ENCODE measurements at places on chromosomes 3 and 15.

DNA sequence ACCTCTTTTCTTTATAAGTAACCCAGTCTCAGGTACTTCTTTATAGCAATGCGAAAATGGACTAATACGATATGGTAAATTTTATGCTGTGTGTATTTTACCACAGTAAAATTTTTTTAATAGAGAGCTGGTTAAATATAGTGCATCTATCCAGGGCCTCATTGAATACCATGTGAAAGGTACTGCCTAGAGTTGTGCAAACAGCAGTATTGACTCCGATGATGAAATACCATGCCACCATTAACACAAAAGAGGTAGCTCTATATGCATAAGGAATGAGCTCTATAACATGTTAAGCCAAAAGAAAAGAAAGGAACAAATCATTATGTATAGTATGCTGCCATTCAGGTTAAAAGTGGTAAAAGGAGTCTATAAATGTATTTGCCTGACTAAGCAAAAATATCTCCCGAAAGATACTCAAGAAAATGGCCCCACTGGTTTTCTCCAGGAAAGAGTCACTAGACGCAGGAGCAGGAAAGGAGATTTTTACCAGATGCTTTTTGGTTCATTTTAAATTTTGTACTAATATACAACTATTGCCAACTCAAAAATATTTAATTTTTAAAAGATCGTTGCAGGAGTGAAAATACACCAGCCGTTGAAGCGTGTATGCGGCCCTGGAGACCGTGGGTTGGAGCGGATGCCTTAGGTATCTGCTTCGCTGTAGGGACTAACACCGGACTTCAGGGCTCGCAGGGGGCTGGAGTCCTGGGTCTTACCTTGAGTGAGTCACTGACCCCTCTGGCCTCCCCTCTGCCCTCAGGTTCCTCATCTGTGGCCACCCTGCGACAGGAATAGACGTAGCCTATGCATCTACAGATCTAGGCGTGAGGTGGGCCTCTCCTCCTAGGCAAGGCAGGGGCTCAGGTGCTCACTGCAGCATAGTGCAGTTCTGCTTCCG is 120.1 kb downstream of the CHSY1 start:
- no peak for DNase-seq

DNA sequence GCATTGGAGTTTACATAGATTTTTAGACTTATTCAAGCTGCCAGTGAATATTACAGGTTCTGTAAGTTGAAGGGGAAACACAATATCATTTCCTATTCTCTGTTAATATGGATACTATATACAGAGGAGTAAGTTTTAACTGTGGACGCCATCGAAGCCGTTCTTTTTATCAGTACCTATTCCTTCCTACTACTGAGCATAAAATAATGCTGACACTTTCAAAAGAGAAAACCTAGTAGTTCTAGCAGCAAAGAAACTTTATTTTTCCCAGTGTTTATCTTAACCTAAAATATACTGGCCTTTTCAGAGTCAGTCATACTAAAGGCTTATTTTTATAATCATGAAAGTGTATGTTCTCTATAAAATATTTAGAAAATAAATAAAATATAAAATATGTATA is 14.2 kb downstream of the LRRC31 start:
- DNase-seq: no peak

DNA sequence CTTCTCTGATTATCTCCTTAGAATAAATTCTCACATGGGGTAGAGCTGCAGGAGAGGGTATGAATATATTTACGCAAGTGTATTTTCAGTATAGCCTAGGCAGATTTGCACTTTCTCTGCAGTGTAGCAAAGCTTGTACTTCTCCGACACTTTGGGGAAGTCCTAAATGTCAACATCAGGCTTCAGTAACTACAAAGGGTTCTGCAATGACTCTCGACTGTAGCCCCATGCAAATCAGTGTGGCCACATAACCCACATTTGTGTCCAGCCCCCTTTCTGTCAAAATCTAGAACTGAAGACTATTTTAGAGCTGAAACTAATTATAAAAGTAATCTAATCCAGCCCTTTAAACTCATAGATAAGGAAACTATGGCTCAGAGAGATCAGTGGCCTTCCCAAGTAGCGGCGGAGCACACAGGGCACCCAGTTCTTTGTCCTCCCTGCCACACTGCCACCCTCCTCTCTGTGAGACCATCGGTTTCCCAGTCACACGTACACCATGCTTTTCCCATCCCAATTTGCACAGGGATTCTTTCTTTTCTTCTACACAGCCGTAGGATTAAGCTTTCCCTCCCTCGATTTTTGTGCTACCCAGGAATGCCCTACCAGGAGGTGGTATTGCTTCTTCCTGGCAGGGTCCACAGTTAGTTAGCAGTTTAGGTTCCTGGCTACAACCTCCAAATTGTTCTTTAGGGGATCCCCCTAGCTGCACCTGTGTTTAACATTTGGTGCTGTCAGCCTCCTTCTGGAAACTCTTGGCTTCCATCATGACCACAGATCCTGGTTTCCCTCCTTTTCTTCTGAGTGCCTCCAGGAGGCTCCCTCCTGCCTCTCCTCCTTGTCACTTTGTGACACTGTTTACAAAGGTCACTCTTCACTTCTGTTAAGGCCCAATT is 22.9 kb downstream of the MRAS start:
- DNase-seq: no peak

DNA sequence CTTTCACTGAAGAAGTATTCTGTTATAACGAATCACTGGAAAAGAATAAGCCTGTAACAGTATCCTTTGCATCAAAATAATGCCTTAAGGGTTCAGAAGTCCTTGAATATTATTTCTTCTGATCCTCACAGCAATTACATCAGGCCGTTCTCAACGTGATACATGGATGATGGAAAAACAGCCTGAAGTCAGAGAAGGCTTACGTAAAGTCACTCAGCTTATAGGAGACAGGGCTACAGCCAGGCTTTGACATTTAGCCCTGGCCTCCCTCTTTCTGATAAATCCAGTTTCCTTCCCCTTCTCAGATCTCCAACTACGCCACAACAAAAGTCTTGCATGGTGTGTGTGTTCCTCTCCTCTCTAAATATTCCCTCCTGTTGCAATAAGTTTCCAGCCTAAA is 131.9 kb downstream of the ANO10 start:
- no peak for DNase-seq

DNA sequence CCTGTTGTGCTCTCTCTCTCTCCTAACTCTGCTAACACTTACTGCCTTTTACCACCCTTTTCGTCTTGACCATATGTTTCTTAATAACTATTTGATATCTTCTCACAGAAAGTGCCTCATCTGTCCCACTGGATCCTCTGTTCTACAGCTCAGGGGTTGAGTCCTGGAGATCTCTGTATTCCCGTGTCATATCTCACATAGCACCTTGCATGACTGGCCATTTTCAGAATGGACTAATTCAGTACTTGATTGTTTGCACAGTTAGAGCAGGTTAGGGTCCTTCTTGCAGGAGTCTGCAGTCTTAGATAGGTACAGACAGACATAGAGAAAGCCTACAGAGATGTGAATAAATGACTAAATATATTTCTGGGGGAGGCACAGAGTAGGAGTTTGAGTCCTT is 20.9 kb downstream of the HACD3 start:
- no peak for DNase-seq

DNA sequence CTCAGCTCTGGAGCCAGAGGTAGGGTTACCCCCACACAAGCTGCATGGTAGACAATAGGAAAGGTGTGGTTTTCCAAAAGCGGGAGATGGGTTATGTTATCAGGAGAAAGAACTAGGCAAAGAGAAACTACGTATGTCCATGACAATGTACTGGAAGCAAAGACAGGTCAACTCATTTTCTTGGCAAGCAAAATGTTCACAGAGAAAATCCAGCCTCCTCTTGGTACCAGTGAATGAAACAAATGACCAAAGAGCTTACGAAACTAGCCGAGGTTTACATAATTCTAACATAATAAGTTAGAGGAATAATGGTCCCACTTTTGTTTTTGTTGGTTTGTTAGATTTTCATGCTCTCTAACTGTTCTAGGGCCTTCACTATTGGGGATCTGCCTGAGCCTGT is 338.1 kb upstream of the TGFBR2 start:
- no peak for DNase-seq

- no peak for DNase-seq
Observed at GRCh38 chr15:60907233-60907947, 321.7 kb downstream of the RORA start.

DNA sequence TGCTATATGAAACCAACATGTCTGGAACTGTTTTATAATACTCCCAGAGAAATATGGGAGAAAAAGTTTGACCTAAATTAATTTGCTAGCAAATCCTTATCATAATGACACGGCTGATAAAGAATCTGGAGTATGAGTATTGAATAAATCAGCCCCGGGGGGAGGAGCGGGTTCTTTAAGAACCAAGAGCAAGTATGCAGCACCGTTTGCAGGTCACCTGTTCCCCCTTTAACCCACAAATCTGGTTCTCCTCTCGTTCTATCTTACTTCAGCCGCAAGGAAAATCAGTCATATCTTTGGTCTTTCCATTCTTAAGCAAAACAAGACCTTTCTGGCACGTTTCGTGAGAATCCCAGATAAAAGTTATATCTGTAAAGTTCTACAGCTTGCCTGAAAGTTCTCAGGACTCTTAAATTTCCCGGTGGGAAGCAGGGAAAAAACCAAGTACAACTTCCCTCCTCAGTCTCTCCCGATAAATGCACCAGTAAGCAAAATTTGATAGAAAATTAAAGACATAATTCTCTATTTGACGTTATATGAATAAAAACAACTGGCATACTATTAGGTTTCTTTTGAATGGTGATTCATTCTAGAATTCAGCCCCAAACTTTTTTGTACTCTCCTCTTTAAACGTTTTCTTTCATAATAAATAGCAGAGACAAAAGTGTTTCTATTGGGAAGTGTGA is 348.6 kb downstream of the ZBBX start:
- DNase-seq: no peak

- no peak for DNase-seq
Observed at GRCh38 chr3:38603731-38604131, 45.8 kb downstream of the SCN5A start.

- no peak for DNase-seq
Observed at GRCh38 chr3:63493101-63493500, 159.4 kb upstream of the SNTN start.

GRCh38 chr15:60411774-60412425 is 14.1 kb upstream of the ANXA2 start:
- peak; percentile 70 for DNase-seq

DNA sequence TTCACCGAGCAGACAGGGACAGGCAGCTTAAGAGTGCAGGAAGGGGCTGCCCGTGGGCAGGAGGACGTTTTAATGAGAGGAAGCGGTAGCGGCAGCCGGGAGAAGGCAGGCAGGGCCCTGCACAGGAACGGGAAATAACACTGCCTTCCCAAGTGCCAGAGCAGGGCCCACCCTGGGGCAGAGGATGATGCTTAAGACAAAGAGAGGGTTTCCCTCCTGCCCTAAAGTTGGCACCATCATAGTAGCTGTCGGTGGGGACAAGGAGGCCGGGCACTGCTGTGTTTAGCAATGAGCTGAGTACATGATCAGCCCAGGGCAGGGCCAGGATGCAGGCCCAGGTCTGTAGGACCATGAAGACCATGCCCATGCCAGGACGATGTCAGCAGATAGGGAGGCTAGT is 21.7 kb downstream of the PRR20G start:
- no peak for DNase-seq

DNA sequence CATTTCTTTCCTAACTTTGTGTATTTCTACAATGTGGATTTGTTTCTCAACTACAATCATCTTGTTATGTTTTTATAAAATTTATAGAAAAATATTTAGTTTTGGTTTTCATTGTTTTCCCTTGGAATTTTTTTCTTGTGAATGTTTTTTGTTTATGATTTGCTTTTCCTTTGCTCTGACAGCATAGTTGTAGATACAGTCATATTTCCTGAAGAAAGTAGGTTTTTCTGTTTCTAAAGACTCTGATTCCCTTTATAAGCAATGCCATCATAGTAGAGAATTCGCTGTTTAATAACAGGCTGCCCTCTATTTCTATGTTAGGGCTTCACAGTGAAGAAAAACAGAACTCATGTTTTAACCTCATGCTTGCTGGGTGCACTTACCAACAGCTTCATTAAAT is 482.3 kb downstream of the ZBBX start:
- DNase-seq: no peak

GRCh38 chr3:100614941-100615340 is 5.5 kb downstream of the ADGRG7 start:
- peak; percentile 37 for DNase-seq

GRCh38 chr15:70525551-70525950 is 237.8 kb downstream of the UACA start:
- no peak for DNase-seq

GRCh38 chr15:66016199-66016598 is 146.9 kb downstream of the RAB11A start:
- DNase-seq: no peak

GRCh38 chr3:46361408-46362283 is 7.7 kb downstream of the CCR2 start:
- DNase-seq: no peak

- DNase-seq: no peak
Observed at GRCh38 chr3:128845119-128845777, 34.2 kb upstream of the ACAD9 start.

- no peak for DNase-seq
Observed at GRCh38 chr3:76415384-76415783, 624.5 kb upstream of the ROBO2 start.

- peak; percentile 90 for DNase-seq
Observed at GRCh38 chr3:59442046-59442445, 392.2 kb upstream of the CFAP20DC start.

DNA sequence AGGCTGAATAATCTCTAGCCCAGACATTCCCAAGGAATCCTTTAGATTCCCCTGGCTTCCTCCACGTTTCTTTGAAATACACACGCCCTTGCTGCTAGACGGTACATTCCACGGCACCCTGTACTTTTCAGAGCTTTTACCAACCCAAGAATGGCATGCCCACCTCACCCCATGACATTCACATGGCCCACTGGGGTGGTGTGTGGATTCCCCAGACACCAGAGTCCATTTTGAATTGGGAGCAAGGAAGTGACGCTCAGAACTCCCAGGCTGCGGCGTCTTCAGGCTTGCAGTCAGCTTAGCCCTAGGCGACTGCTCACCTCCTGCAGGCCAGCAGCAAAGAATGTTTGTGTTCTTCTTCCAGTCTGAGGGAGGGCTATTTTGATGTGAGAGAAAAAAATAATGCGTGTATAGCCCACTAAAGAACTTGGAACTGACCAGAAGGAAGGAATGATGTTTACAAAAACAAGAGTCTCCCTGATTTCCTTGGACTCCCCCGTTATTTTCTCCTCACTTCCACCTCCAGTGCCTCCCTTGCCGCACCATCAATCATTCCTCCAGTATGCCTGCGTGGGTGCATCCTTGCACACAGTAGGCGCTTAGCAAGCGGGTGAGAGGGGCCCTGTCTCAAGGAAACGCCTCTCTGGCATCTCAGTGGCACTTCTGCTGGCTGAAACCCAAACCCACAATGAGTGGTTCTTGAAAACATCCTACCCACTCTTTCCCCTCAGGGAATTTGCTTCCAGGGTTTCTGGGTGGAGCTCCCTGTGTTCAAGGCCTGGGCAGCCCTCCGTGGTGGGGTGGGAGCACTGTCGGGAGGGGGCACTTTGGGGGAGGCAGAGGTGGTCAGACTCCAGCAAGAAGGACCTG is 59.9 kb downstream of the SMAD6 start:
- DNase-seq: no peak

GRCh38 chr3:124832782-124833709 is 54.1 kb downstream of the ITGB5 start:
- DNase-seq: no peak

GRCh38 chr3:79653266-79653830 is 114.5 kb downstream of the ROBO1 start:
- DNase-seq: no peak

Data from NCI-H524 treated with DMSO at 0.1 percent for 48 hours (cell line).